ENCODE measurements at places on chromosomes 1 and 21.
A peak's percentile ranks its signal among the peaks of the same experiment; 100 is the strongest.

DNA sequence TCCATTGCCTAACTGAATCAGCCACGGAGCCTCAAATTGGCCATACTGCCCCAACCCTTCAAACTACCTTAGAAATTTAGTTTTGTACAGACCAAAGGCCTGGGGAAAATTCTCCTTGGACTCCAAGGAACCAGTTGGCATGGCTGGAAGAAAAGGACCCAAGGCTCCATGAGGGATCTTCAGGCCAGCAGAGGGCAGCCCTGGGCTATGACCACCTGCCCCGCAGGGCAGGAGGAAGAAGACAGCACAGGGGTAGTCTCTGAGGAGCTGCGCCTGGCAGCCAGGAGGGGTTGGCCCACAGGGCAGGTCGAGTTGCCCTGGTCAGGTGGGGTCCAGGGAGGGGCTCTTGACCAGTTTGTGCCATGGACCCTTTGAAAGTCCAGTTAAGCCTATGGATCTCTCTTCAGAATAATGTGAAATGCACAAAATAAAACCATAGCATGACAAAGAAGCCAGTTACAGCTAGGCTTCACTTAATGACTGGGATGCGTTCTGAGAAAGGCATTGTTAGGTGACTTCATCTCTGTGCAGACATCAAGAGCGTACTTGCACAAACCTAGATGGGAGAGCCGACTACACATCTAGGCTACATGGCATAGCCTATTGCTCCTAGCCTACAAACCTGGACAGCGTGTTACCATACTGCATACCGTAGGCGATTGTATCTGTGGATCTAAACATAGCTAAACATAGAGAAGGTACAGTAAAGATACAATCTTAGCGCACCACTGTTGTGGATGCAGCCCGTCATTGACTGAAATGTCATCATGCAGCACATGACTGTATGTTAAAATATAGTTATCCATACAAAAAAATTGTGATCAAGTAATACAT lies 26.1 kb downstream of the CACNA1S start:
- no peak for DNase-seq

DNA sequence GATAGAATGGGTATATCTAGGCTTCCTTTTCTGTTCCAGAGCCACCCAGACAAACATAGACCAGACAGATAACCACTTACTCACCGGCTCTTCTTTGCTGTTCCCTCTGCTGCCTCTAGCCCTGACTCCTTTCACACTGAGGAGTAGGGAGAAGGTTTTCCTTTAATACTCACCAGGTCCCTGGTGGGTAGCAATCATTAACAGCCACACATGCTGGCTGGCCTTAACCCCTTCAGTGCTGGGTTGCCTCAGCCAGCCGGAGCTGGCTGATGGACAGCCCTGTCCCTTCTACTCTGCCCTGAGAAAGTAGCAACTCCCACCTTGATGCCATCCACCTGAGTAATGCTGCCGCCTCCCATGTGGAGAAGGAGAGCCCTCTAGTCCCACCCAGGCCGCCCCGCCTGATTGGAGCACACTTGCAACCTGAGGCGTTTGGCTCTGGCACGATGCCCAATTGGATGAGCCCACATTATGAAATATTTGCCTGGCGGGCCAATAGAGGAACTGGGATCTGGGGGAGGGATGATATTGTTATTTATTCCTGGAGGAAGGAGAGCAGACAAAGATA lies 71.6 kb downstream of the PLEKHA6 start:
- DNase-seq: no peak

DNA sequence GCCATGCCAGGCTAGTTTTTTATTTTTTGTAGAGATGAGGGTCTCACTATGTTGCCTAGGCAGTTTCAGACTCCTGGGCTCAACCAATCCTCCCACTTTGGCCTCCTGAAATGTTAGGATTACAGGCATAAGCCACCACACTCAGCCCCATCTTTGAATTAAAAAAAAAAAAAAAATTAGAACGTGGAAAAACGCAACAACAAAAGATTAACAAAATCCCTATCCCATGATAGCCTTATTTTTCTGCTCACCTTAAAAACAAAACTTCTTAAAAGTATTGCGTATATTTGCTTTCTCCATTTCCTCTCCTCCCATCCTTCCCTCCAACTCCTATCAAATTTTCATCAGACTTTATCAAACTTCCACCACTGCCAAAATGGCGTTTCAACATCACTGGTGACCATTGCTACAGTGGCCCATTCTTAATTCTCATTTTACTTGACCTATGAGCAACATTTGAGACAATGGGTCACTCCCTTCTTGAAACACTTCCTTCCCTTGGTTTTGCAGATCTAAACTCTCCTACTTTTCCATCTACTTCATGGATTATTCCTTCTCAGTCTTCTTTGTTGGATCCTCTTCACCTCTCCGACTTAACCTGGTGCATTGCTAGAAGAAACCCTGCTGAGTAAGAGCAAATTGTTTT lies 579 bp upstream of the ZNF684 start:
- DNase-seq: no peak

- DNase-seq: no peak
Measured at GRCh38 chr1:180937624-180938225, 25.0 kb downstream of the KIAA1614 start.

DNA sequence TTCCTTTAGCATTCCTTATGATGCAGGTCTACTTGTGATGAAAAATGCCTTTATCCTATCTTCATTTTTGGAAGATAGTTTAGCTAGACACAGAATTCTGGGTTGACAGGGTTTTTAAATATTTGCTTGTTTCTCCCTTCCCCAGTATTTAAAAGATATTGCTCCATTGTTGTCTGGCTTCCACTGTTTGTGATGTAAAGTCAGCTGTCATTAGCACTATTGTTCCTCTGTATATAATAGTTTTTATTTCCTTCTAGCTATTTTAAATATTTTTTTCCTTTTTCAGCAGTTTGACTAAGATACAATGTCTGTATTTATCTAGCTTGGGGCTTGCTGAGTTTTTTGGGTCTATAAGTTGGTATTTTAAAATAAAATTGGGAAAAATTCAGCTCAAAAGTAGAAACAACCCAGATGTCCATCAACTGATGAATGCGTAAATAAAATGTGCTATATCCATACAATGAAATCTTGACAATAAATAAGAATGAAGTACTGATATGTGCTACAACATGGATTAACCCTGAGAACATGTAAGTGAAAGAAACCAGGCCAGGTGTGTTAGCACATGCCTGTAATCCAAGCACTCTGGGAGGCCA lies 11.2 kb downstream of the IFT25 start:
- DNase-seq: no peak

- no peak for DNase-seq
Measured at GRCh38 chr1:93992954-93993353, 83.7 kb upstream of the GCLM start.

DNA sequence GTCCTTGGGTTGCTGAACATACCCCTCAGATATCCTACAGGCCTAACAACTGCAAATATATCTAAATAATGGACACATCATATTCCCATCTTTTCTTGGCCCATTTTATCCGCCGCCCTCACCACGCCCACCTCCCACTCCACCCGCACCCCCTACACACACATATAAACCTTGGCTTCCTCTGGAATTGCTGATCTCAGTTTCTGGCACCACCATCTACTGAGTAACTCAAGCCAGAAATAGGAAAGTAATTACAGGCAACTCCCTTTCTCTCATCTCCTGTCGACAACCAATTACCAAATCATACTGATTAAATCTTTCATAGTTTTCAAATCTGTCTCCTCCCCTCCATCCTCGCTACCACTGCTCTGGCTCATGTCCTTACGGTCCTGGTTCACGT lies 4.7 kb downstream of the RGS8 start:
- no peak for DNase-seq

DNA sequence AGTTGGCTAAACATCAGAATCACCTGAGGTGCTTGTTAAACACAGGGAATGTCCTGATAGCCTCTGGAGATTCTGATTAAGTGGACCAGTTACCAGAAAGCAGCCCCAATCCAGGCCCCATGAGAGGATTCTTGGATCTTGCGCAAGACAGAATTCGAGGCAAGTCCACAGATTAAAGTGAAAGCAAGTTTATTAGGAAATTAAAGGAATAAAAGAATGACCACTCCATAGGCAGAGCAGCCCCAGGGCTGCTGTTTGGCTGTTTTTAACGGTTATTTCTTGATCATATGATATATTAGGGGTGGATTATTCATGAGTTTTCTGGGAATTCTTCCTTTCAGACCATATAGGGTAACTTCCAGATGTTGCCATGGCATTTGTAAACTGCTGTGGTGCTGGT lies 176.2 kb downstream of the ROR1 start:
- no peak for DNase-seq

DNA sequence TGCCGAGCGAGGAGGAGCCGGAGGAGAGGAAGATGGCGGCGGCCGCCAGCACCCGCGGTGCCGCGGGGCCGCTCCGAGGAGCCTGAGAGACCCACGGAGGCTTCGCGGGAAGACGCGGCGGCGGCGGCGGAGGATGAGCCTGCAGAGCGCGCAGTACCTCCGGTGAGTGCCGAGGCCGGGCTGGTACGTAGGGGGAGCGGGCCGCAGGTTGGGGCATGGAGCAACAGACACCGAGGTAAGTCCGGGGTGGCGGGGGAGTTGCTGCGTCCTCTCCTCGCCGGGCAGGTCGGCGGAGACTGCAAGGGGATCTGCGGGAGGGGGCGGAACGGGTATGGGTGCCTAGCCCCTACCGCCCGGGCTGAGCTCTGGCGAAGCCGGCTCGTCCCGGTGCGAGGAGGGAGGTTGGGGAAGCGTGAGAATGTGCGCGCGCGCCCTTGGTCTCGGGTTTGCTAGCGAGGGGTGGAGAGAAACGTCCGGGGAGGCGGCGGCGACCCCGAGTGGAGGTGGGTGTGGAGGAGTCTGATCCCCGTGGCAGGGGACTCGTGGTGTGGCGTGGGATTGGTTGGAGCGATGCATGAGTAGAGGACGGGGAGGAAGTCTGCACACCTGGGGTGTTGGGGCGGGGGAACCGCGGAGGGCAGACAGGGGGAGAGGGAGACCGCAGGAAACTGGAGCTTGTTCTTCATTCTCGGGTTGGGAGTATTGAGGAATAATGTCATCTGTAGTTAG lies at the start of gene SMG7:
SMG7 (plus strand) TSS at position 12 of the 729 bp plus-strand sequence; CDS start at position 134, 122 bp downstream.
- DNase-seq: no peak

DNA sequence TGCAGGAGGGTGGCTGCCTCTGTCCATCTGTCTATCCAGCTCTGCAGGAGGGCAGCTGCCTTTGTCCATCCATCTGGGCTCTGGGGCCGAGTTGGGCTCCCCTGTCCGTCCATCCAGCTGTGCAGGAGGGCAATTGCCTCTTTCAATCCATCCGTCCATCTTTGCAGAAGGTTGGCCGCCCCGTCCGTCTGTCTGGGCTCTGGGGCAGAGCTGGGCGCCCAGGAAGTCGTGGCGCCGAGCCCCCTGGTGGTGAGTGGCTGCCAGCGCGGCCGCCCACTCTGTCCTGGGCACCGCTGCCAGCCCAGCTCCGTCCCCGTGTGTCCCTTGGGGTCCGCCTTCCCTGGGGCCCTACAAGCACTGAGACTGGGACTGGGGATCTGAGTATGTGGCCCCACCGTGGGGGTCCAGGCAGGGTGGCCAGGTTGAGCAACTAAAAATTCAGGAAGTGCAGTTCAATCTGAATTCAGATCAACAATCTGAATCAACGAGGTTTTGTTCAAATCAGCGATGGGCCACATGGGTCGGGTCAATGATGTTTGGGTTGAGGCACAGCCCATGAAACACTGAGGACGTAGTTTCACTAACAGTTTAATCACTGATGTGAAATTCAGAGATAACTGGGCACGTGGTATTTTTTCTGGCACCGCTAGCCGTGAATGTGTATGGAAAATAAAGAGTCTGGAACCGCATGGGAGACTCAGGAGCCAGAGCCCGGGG lies 99.1 kb upstream of the ACTRT2 start:
- DNase-seq: no peak

GRCh38 chr1:14773396-14774025 lies 175.0 kb downstream of the KAZN start:
- no peak for DNase-seq

DNA sequence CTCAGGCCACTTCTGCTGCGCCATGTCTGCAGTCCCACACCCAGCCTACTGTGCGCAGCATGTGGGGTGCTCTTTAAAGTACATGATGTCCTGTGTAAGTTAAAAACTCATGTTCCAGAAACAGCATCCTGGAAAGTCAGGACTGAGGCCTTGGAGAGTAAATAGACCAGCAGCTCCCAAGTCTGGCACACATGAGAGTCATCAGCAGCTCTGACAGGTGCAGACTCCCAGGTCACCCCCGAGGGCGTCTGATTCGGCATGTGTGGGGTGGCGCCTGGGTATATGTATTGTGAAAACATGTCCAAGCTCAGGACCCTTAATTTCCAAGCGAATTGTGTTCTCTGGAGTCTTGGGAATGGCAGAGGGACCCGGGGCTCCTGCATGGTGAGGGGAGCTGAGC lies 120.1 kb upstream of the RUNX3 start:
- DNase-seq: no peak

- DNase-seq: no peak
Measured at GRCh38 chr21:32768530-32768929, 3.0 kb downstream of the PAXBP1 start.

- DNase-seq: no peak
Measured at GRCh38 chr1:232443372-232443771, 186.6 kb downstream of the SIPA1L2 start.

GRCh38 chr1:85447006-85447943 lies 17.7 kb downstream of the DDAH1 start:
- DNase-seq: no peak

- DNase-seq: peak; percentile 42
Measured at GRCh38 chr1:19715334-19716203, 50.9 kb downstream of the HTR6 start.

GRCh38 chr1:180849031-180849775 lies 63.5 kb upstream of the KIAA1614 start:
- DNase-seq: no peak

DNA sequence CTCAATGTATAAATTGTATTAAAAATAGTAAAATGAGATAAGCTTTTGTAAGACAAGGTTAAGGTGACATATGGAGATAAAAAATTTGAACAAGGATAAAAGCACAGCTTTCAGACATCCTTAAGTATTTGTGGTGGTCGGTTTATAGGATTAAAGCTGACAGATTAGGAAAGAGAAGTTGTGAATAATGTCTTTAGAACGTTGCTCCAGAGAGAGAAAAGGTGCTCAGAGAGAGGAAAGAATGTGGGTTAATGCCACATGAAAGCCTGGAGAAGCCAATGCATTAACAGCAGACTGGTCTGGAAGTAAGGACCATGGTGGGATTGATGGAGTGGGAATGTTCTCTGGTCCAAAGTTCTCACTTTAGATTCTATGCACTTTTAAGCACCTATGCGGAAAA lies 44.8 kb downstream of the ATP6V1G3 start:
- no peak for DNase-seq

DNA sequence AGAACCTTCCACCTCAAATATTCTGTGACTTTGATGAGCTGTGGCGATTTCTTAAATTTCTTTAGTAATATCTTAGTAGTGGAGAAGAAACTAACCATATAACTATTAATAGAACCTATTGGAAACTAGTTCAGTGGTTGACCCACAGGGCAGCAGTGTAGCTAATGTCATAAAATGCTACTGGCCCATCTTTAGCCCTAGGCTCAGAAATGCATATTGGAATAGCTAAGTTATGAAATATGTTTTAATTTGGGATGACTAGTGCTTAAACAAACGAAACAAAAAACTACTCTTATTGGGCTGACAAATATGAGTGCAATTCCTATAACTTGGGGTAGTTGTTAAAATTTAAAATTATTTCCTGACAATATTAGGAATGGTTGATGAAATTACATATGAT lies 20.2 kb downstream of the MACO1 start:
- no peak for DNase-seq
